ENCODE measurements at places on chromosomes 13 and 19.

DNA sequence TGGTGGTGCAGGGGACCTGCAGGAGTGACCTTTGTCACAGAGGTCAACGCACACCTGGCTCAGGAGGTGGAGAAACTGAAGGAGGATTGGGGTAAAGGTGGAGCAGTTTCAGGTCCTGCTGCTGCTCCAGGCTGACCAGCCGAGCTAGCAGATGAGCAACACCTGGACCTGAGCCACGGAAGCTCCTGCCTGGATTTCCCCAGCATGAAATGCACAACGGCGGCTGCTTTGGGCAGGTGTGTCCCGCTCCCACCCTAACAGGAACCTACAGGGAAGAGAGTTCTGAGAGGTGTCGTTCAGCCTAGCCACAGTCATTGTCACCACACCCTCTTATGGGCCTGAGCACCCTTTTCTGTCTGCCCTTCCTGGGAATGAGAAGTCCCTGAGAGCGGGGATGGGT lies 15.7 kb upstream of the CD177 start:
- DNase-seq = no peak

DNA sequence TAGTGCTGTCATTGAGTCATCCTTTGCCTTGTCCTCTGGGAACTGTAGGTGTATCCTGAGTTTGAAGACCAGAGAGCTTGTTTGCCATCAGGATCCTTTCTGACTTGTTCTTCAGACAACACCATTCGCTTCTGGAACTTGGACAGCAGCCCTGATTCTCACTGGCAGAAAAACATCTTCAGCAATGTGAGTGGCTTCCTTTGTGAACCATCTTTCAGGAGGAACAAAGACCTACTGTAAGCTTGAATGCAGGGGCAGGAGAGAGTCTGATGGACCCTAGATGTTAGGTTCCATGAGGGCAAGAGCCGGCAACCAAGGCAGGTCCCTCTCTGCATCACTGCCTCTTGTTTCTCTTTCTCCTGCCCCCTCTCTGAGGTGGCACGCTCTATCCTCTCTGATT lies 26.7 kb downstream of the WDR62 start:
- no peak for DNase-seq

- no peak for DNase-seq
These were observed 25.8 kb downstream of the COL4A1 start for GRCh38 chr13:110280985-110281688.

GRCh38 chr19:17232258-17232657 lies 6.2 kb downstream of the OCEL1 start:
- no peak for DNase-seq

GRCh38 chr19:4870025-4870700 lies 2.7 kb upstream of the PLIN3 start:
- DNase-seq = no peak

DNA sequence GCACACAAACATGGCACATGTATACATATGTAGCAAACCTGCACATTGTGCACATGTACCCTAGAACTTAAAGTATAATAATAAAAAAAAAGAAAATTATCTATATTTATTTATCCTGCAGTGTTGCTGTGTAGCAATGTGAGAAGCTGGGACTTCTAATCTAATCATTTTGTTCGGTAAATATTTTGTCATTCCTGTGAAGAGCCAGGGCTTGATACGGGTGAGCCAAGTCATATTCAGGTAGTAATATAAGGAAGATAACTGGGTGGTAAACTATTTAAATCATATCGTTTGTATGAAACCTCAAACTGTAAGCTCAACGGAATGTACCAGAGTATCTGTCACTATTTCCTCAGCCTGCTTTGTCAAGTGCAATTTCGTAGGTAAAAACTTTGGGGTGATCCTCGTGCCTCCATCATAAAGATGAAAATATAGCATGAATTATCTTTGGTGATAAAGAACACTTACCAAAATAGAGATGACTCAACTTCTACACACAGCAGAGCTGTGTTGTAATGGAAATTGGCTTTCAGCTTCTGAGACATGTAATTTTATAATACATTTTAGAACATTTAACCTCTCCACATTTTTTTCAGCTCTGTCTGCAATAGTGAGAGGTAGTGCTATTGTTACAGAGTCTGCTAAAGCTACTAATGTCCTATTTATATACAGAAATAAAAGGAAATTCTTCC lies 92.9 kb downstream of the PCDH9 start:
- no peak for DNase-seq

- no peak for DNase-seq
These were observed 7.6 kb downstream of the WTIP start for GRCh38 chr19:34489175-34489574.

Measured in activated CD4-positive, alpha-beta T cell treated with anti-CD3 and anti-CD28 coated beads for 24 hours (primary cell).